ENCODE measurements at places on chromosomes 5 and 9.

GRCh38 chr9:123109540-123110279, 76.2 kb downstream of the GPR21 start:
- no peak for DNase-seq

GRCh38 chr5:30040488-30041118, 1152.9 kb upstream of the CDH6 start:
- no peak for DNase-seq

DNA sequence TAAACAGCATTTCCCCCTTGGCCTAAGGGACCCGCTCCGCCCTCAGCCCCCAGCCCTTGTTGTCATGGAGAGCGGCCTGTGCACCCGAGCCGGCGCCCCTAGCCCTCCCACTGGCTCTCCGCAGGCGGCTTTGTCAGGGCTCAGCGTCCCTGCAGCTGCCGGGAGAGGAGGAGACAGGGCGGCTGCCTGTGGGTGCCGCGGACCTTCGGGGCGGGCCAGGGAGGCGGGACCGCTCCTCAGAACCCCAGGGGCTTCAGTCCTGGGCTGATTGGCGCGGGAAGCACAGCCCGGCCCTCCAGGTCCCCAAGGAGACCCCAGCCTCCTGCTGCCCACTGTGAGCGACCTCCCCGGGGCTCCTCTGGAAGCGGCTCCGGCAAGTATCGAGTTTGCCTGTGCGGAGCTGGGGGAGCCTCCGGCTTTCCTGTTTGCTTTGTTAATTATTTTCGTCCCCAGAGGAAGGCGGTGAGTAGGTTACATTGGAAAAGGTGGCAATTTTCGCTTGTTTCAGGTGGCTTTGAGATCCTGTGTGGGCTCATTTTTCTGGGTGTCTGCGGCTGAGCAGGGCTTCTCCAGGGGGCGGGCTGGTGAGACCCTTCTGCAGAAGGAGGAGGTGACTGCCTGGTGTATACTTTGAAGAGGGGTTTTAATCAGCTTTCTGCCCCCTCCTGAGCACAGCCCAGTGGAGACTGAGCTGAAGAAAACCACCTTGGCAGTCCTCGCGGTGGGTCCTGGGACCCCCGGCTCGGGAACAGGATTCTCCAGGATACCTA, at the start of gene FGD3:
TSS of gene FGD3 (plus strand) at position 256 of the 770 bp plus-strand sequence. CDS start 28,734 bp downstream, outside the sequence.
- no peak for DNase-seq

GRCh38 chr5:132411304-132412013, 41.9 kb downstream of the SLC22A5 start:
- no peak for DNase-seq

DNA sequence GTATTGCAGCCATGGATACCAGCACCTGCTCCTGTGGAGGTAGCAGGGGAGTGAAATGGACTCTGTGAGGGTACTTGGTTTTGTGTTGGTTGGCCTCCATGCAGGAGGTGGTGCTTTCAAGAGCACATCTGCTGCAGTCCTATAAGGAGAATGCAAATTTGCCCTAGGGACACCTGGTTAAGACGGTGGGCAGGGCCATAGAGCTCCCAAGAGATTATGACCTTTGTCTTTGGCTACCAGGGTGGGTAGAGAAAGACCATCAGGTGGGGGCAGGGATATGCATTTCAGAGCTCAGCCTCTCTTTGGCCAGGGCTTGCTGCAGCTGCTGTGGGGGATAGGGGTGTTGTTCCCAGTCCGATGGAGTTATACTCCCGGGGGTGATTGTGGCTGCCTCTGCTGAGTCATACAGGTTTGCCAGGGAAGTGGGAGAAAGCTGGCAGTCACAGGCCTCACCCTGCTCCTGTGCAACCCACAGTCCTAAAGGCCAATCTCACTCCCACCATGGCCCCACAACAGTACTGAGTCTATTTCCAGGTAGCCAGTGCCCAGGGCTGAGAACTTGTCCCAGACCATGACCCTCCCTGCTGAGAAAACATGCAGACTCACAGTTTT, 14.0 kb upstream of the PDLIM4 start:
- no peak for DNase-seq

GRCh38 chr5:126527892-126528291, 67.1 kb downstream of the ALDH7A1 start:
- no peak for DNase-seq

All from stimulated activated CD4-positive, alpha-beta T cell treated with anti-CD3 and anti-CD28 coated beads, Interleukin-12 subunit alpha, Interleukin-12 subunit beta, amount 100 ng/mL, for 24 hours (primary cell).